ENCODE measurements at places on chromosomes 13 and 19. TPM values are rescaled to one million over a fixed set of nuclear protein-coding genes. Genes with fewer than 3 reads are reported as not detected.
A peak's percentile ranks its signal among the peaks of the same experiment; 100 is the strongest.

DNA sequence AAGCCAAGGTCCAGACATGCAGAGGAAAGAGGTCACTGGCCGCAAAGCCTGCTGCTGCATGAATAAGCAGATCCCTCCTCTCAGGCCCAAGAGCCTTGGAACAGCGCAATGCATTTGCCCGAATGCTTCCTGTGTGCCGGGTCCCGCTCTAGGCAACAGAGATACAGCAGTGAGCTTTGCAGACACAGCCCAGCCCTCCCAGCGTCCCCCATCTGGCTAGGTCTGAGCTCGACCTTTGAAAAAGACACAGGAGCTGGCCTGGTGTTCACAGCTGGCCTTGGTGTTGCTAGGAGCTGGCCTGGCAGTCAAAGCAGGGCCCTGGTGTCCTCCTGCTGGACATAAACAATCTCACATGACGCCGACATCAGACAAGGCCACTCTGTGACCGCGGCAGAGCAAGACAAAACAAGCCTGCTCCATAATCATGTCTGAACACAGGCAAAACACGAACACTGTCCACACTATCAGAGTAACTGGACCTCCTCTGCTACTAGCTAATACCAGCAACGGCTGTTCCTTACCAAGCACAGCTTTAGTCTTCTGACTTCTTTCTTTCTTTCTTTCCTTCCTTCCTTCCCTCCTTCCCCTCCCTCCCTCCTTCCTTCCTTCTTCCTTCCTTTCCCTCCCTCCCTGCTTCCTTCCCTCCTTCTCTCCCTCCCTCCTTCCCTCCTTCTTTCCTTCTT, 5.7 kb upstream of the PEX11G start:
- peak; percentile 80 for DNase-seq

DNA sequence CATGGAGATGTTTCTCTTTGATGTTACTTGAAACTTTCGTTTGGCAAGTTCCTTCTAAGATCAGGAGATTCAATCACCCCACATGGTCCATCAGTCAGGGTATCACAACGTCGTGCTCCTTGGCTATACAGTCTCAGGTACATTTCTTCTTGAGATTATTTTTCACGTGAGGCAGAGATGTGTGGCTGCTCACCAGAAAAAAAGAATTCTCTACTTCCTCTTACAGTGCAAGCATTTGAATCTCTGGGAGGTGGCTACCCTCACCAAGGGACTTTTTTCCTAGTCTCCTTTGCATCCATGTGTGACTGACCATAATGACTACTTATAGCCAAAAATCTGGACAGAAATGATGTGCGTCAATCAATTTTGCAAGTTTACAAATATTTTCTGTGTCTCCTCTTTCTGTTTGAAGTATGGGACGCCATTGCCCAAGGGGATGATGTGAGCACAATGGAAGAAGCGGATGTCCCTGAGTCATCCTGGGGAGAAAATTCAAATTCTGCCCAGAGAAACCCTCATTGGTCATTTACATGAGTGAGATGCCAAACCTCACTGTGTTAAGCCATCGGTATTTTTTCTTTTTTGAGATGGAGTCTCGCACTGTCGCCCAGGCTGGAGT, 8.6 kb upstream of the LAIR2 start:
- no peak for DNase-seq

DNA sequence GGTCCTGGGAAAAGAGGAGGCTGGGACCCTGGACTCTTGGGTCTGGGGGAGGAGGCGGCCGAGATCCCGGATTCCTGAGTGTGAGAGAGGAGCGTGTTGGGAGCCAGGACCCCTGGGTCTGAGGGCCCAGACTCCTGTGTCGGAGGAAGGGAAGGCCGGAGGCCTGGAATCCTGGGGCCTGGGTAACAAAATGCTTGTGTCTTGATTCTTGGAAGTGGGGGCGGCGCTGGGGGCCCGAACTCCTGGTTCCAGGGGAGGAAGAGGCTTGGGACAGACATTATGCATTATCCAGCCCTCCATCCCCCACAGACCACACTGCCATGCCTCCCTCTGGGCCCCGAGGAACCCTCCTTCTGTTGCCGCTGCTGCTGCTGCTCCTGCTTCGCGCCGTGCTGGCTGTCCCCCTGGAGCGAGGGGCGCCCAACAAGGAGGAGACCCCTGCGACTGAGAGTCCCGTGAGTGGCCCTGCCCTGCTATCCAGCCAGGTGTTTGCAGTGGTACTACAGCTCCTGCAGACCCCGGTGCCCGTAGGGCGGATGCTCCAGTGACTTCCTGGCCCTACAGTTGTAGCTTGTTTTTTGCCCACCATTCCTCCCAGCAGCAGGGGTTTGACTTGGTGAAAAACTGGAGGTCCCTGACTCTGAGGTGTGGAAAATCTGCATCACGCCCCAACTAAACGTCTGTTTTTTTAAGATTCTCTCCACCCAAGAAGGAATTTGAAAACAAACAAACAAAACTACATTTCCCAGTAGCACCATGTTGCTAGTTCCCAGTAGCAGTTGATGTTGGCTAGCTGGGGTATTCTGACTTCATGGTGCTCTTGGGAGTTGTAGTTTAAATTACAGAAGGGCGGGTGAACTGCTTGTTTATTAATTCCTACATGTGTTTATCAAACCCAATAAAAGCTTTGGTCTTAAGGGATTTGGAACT, 630 bp downstream of the NUCB1 start:
- DNase-seq: no peak

GRCh38 chr19:1294688-1295087, 9.0 kb downstream of the EFNA2 start:
- no peak for DNase-seq

- DNase-seq: no peak
Measured at GRCh38 chr19:15623711-15624318, 8.8 kb downstream of the CYP4F8 start.

- peak; percentile 72 for DNase-seq
Measured at GRCh38 chr19:14333101-14333871, 48.0 kb upstream of the ADGRE5 start.

DNA sequence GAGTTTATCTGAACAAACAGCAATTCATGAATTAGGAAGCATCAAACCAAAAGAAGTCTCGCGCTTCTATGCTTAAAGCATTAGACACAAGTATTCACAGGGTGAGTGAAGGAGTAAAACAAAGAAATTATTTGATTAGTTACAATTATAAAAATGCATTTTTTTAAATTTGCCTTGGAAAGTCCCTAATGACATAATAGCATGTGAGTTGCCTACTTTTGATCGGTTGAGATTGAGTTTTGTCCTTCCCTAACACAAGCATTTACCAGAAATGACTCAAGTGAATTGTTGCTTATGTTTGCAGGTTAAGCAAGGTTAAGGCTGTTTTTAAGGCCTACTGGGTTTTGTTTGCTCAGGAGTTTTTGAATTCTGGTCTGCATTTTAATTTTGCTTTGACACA, 389 bp upstream of the ZNF649 start:
- no peak for DNase-seq

- DNase-seq: peak; percentile 59
Measured at GRCh38 chr19:34639491-34640085, 37.4 kb downstream of the SCGB2B2 start.

DNA sequence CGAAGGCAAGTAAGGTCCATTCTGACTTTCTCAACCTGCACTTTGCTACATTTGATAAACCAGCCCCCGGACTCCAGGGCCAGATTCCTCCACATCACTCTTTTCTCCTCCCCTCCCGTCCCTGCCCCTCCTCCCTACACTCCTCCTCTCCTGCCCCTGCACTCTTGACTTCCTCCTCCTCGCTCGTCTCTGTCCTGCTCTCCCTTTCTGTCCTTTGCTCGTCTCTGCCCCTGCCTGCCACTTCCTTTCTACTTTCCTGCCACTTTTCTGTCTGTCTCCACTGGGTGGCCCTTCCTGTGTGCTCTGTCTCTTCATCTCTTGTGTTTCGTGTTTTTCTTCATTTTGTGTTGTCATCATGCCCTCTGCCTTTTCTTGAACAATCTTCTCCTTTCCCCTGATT, 7.0 kb downstream of the U2AF2 start:
- DNase-seq: no peak

GRCh38 chr19:843180-843835, 2.5 kb downstream of the PRTN3 start:
- no peak for DNase-seq

DNA sequence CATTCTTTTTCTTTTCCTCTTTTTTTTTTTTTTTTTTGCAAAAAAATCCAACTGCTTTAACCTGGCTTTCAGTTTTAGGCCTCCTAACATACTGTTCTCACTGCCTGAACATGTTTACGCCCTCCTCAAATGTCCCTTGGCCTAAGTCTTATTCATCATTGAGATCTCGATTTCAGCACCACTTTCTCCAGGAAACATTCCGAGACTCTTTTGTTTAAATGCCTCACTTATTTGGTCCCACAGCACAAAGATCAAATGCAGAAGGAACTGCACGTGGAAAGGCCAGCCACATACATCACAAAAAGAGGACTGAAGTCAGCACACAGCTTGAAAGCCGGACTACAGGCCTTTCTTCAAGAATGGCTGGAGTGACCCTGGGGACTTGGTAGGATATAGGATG, 79.2 kb upstream of the POMP start:
- no peak for DNase-seq

DNA sequence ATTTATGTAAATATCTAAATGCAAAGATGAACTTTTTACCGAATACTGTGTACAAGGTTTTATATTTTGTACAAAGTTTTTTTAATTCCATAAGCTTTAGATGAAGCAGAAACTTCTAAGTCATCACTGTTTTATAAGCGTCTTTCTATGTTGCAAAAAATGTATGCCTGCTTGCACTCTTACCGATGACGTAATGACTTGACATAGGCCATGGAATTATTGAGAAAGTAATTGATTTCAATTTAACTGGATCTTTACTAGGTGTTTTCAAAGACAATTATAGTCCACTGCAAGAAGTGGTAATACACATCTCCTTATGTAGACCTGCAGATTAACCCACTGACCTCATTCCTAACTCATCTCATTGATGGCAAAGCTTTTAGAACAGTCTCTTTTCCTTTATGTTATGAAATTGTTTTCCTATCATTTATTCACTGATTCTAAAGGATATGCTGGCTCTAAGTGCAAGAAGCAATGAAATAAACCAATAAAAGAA, 10.4 kb downstream of the DACH1 start:
- no peak for DNase-seq

- DNase-seq: no peak
Measured at GRCh38 chr13:26951581-26952177, 191.1 kb upstream of the GPR12 start.

GRCh38 chr13:69921156-69921555, 186.5 kb upstream of the ATXN8OS start:
- DNase-seq: no peak

DNA sequence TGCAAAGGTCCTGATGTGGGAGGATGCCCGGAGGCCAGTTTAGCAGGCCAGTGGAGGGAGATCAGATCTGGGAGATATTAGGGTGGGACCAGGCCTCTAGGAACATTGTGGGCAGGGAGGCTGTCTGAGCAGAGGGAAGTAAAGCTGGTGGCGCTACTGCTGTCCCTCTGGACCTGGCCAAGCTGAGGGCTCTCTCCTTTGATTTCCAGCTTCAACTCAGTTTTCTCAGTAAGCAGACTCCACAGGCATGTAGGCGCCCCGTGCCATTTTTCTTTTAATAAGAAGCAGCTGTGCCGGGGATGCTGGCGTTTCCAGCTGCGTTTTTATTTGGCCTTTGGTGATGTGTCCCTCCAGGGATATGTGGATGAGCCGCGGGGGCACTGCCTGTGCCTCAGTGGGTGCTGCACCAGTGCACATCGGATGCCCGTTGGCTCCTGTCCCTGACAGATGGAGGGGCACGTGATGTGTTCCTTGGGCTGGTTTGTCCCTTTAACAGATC, 6.7 kb downstream of the DNM2 start:
- no peak for DNase-seq

- no peak for DNase-seq
Measured at GRCh38 chr13:34065928-34066327, 248.0 kb downstream of the RFC3 start.

DNA sequence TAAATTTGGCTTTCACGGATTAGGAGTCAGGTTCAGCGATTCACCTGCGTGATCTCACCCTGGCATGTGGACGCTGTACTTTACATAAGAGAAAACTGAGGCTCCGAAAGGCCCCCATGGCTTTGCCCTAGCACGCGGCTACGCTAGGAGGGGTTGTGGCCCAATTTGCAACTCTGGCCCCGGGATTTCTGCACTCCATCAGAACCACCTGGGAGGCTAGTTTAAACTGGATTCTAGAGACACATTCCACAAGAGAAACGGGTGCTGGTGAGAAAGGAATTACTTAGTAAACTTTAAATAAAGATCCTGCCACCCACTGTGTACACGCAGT, 6.2 kb downstream of the BCL3 start:
- DNase-seq: no peak

- DNase-seq: no peak
Measured at GRCh38 chr13:28339419-28339818, 155.5 kb downstream of the FLT1 start.

DNA sequence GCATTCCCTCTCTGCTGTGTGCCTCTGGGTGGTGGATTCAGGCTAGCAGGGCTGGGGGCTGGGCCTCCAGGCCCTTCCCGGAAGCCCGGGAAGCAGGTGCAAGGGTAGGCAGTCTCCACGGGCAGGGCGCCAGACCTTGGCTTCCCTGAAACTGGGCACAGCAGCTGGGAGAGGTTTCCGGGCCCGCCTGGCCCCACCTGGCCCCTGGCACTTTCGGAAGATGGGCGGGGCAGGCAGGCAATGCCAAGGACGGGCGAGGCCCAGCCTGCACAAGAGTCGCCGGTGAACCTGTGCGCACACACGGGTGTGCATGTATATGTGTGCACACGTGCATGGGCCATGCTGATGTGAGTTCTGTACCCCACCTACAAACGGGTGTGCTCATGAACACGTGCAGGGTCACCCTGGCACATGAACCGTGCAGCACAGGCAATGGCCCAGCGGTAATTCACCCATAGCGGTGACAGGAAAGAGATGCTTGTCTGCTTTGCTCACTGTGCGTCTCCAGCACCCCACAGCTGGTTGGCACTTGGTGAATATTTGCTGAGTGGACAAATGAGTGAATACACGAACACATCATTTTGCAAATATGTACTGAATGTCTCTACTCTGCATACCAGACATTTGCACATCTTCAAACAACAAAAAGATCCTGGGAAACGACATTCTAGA, 15.3 kb downstream of the GADD45B start:
- DNase-seq: no peak

- DNase-seq: peak; percentile 44
Measured at GRCh38 chr13:95641291-95642027, 3.0 kb downstream of the DZIP1 start.

- DNase-seq: no peak
Measured at GRCh38 chr13:39269411-39269810, 231.2 kb downstream of the NHLRC3 start.

SIGLEC5 gene
- 2.2 TPM for total RNA-seq

SIAH3 gene
- 0.31 TPM for total RNA-seq

PCDH20 gene
- total RNA-seq: 6.4 TPM

DOCK9 gene
- total RNA-seq: 158 TPM

RASAL3 gene
- total RNA-seq: 4.6 TPM

TPTE2 gene
- total RNA-seq: 0.12 TPM

HSH2D gene
- total RNA-seq: 6.1 TPM

B3GNT3 gene
- 2.0 TPM for total RNA-seq

ZNF30 gene
- total RNA-seq: 3.3 TPM

C19orf67 gene
- 0.37 TPM for total RNA-seq

PSG5 gene
- total RNA-seq: not detected

THAP8 gene
- total RNA-seq: 4.1 TPM

ODAD3 gene
- 3.9 TPM for total RNA-seq

AXL gene
- total RNA-seq: 48.6 TPM
